Activated CD4-positive, CD25-positive, alpha-beta regulatory T cell treated with anti-CD3 and anti-CD28 coated beads, Interleukin-2, amount 50 U/mL, for 16 hours (primary cell): ENCODE measurements at places on chromosomes 16 and 17.

GRCh38 chr16:69924777-69925191 is 26.4 kb upstream of the CLEC18A start:
- no peak for DNase-seq

DNA sequence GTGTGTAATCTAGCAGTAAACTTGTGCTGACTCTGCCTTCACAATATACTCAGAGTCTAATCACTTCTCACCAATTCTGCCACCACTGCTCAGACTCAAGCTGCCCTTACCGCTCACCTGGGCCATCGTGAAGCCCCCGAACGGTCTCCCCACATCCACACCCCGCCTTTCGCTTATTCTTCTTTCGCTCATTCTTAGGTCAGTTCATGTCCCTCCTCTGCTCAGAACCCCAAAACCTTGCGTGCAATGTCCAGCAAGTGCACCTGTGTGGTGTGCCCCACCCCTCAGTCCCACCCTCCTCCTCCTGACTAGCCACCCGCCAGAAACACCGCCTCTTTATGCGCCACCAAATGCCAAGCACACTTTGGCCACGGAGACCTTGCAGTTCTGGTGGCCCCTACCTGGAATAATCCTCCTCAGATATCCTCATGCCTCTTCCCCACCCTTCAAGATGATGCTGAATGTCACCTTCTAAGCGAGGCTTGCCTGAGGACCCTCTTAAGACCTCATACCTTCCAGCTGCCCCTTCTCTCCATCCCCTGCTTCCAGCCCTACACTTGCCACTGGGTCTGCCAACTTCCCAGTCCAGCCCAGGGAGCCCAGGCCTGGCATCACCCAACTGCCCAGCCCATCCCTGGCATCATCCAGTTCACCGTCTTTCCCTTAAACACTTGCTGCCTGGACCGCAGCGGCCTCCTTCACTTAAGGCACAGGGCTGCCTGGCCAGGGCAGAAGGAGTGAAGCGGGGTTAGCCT is 34.3 kb upstream of the RBFOX3 start:
- no peak for DNase-seq

DNA sequence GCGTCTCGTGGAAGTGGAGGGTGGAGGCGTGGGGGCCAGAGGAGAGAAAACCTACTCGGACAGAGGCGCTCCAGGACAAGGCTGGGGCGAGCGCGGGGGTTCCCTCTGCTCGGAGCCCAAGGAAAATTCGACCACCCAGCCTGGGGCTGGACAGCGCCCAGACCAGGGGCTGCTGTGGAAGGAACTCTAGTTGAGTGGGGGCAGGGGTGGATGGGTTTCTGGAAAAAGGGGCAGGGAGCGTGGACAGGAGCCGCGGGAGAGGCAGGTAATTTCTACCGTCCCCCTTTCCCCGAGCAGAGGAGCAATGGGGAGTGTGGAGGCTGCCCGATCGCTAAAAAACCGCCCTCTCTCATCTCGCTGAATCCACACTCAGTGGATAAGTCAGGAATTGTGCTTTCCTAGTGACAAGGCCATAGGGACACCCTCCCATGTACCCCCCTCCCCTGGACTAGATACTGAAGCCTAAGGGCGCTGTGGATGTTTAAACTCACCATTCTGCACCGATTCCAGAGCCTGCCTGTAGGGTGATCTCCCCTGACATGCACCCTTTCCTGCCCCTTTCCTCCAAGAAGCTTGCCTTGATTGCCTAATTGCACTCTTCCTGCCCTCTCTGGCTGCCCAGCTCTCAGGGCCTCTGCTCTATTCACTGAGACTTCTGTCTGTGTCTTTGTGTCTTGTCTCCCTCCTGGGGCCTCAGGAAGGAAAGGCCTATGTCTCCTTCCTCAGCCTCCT is 90.7 kb upstream of the TMEM97 start:
- no peak for DNase-seq

DNA sequence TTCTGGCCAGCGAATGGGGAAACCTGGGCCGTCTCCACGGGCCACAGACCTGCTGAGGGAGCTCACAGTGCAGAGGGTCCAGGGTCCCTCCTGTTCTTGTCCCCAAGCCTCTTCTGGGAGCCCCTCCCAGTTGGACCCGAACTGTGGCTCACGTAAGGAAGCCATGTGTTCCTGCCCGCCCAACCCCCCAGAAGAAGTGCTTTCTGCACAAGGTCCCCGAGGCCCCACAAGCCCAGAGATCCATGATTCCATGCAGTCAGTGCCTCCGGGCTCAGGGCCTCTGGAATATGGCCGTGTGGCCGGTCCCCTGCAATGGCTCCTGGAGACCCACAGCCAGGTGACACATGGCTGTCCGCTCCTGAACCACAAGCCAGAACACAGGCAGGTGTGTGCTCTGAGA is 272.4 kb downstream of the C16orf95 start:
- no peak for DNase-seq

DNA sequence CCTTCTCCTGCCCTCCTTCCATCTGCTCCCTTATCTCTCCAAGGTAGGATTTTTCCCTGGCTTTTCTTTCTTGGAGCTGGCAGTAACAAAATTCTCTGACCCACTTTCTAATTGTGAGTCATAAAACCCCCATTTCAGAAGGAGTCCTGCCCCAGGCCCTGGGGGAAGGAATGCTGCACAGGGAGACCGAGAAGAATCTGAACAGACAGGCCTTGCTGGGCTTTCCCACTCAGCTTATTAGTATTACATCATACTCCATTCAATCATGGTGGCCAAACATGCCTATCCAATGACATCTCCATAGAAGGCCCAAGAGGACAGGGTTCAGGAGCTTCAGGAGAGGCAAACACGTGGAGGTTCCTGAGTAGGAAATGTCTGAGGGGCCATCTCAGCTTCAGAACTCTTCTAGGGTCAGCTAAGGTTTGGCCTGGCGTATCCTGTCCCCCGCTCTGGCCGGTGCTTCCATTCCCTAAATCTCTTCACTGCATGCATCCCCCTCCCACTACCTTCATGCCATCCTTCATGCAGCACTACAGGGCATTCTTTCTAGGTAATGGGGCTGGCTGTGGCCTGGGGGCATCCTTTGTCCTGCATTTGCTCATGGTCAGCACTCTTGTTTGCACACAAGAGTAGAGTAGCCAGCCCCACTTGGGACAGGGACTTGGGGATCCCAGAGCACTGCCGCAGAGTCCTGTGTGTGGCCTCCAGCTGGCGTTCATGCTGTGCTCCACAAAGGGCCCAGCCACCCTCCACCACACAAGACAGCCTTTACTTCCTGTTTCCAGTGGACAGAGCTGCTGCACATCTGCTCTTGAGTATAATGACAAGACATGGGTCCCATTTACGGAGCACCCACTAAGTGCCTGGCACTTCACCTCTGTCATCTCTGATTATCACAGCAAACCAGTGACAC is 8.2 kb downstream of the SLC6A2 start:
- no peak for DNase-seq

DNA sequence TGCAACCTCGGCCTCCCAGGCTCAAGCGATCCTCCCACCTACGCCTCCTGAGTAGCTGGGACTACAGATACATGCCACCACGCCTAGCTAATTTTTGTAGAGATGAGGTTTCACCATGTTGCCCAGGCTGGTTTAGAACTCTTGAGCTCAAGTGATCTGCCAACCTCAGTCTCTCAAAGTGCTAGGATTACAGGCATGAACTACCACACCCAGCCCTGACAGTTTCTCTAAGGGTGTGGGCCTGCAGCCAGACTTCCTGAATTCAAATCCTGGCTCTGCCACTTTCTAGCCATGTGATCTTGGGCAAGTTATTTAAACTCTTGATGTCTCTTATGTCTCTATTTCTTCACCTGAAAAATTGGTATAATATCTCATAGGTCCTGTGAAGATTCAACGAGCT is 5.6 kb downstream of the CUEDC1 start:
- DNase-seq: no peak

DNA sequence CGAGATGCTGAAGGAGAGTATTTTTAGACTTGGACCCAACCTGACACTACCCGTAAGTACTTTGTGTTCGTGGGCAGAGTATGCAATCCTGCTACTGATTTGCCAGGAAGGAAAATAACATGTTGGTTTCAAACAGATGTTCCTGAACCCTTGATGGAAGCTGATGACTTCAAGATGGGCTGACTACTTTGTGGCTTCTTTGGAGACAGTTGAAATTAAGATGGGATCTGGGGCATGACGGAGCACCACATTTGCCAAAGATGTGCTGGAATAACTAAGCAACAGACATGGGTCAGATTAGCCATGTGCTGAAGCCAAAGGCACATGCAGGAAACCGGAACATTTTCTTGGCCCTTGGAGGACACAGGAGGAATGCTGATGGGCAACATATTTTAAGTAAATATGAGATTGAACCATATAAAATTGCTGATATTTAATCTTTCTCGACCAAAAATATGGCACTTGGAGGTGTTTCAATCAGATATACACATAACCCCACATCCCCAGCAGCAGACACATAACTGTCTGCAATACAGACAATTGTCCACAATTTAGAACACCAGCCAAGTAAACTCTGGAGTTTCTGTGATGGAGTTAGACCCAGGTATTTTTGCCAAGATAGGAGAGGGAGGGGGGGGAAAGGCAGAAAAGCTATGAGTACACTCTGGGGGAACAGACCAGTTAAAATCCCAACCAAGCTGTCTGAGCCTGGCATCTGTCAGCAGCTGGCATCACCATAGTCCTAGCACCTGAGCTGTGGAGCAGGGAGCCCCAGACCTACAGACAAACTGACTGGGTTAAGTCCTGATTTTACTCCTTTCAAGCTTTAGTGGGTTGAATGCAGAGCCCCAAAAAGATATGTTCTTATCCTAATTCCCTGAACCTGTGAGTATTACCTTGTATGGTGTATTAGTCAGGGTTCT is 329.4 kb upstream of the CDH5 start:
- DNase-seq: no peak

DNA sequence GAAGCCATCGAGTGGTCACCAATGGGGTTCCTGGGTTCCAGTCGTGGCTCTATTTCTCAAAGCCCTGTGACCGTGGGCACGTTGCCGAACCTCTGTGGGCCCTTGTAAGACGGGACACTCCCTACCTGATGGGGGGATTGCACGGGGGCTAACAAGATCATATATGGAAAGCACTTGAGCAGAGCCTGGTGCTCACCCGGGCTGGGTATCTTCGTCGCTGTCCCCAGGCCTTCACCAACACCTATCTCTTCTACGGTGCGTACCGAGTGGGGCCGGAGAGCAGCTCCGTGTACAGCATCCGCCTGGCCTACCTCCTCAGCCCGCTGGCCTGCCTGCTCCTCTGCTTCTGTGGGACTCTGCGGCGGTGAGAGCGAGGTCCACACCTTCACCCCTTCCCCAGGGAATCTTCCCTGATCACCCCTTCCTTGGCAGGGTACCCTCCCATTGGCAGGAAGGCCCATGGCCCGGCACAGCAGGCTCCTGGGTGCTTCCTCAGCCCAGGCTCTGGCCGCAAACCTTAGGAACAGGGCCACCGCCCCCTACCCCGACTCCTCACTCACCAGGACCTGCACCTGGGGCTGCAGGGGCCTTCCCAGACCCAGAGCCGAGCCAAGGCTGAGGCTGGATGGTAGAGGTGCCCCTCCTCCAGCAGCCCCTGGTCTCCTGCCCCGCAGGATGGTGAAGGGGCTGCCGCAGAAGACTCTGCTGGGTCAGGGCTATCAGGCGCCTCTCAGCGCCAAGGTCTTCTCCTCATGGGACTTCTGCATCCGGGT is 2.8 kb downstream of the TMC8 start:
- DNase-seq: no peak

GRCh38 chr16:397135-397661 is at the start of gene NME4:
NME4 (plus strand) TSS chr16:397199; CDS start chr16:397223, 24 bp downstream.
- no peak for DNase-seq

DNA sequence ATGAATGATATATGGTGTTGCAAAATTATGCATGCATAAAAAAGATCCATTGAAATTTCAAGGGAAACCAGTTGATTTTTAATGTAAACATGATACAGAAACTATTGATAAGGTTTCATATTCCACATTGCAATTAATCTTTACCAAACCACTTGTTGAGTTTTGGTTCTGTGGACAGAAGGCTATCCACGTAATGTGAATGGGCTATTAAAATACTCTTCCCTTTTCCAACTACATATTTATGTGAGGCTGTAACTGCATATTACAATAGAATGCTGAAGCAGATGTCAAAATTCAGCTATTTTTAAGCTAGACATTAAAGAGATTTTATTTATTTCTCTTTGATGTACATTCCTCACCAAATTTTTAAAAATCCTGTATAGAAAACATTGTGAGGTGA is 33.7 kb upstream of the VPS4A start:
- DNase-seq: no peak
